ENCODE measurements at places on chromosomes 7 and 10.

DNA sequence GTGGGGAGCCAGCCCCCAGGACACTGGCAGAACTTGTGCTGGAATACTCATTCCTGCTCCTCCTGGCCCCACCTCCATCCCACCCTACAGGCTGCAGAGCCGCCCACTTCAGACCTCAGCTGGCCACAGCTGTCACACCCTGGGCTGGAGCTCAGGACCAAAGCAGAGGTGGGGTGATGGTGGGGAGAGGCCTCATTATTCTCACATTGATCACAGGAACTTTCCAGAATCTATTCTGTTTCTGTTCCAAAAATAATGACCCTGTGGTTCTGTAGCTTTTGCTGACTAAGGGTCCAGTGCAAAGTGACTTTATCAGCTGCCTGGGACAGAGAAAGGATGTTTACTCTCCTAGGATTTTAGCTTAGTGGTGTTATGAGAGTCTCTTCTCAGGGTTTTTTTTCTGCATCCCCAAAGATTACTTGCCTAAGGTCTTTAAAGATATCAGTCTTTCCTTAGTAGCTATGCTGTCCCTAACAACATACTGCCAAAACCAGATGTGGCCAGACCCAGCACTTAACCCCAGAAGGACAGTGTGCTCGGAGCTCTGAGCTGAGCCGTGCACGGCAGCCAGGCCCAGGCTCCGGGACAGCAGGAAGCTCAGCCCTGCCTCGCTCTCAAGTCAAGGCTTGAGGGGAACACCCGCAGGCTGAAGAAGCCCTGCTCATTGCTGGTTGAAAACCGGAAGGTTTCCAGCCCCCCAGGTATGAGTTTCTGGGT, 223.3 kb downstream of the MLLT10 start:
- peaks cover 22% of the 10 kb centered on the region for H3K36me3 ChIP-seq
- no peak for DNase-seq
- peaks cover 11% of the 10 kb centered on the region for H3K4me1 ChIP-seq
- no peaks in the 10 kb centered on the region for H3K27me3 ChIP-seq
- H3K4me3 ChIP-seq, result no peak overlapping the region

DNA sequence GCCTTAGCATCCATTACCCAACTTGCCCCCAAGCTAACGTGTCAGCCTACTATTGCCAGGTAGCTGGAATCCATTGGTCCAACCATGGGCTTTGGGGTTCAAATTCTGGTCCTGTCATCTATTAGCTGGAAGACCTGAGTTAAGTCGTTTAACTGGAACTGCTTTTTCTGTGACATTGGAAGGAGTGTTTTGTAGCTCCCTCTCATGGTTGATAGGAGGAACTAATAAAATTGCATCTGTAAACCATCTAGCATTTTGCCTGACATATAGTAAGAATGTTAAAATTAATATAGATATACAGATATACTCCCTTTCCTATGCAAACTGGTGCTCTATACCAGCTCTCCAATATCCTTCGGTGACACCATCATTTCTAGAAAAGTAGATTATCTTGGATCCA, 23.8 kb upstream of the SLF2 start:
- no peak overlapping the region for H3K4me3 ChIP-seq
- H3K36me3 ChIP-seq, result no peaks in the 10 kb centered on the region
- peaks cover under 1% of the 10 kb centered on the region for H3K4me1 ChIP-seq
- no peaks in the 10 kb centered on the region for H3K27me3 ChIP-seq

- DNase-seq, result no peak
- no peaks in the 10 kb centered on the region for H3K4me1 ChIP-seq
These were observed 137.4 kb upstream of the SEMA3D start for GRCh38 chr7:85324145-85324799.

DNA sequence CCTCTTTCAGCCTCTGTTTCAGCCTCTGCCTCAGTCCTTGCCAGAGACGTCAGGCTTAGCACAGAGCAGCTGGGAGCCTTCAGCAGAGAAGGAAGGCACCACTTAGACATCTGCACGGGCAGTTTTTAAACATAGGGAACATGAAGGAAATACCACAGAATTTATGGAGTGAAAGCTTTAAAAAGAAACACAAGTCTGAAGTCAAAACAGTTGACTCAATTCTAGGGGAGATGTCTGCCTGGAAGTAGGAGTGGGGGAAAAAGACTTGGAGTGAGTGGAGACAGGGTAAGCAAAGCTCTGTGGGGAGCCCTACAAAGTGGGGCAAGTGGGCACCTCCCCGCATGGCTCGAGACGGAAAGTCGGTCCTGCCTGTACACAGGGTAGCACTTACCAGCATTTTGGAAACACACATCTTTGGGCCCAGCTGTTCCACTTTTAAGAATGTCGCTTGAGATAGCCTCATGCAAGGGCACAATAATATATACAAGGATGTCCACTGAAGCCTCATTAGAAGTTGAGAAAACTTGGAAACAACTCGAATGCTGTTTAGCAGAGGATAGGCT, 5.0 kb upstream of the TBXAS1 start:
- no peaks in the 10 kb centered on the region for H3K27me3 ChIP-seq
- H3K4me3 ChIP-seq, result no peak overlapping the region
- H3K36me3 ChIP-seq, result no peaks in the 10 kb centered on the region

- peaks cover 9% of the 10 kb centered on the region for H3K36me3 ChIP-seq
- H3K27me3 ChIP-seq, result no peaks in the 10 kb centered on the region
- no peak for DNase-seq
- no peak overlapping the region for H3K4me3 ChIP-seq
- H3K4me1 ChIP-seq, result peaks cover 4% of the 10 kb centered on the region
- no peak overlapping the region for H3K27ac ChIP-seq
These were observed 5.7 kb upstream of the AP5Z1 start for GRCh38 chr7:4769761-4770160.

GRCh38 chr7:44368885-44369284, 43.5 kb upstream of the CAMK2B start:
- no peaks in the 10 kb centered on the region for H3K4me1 ChIP-seq
- no peak for DNase-seq

DNA sequence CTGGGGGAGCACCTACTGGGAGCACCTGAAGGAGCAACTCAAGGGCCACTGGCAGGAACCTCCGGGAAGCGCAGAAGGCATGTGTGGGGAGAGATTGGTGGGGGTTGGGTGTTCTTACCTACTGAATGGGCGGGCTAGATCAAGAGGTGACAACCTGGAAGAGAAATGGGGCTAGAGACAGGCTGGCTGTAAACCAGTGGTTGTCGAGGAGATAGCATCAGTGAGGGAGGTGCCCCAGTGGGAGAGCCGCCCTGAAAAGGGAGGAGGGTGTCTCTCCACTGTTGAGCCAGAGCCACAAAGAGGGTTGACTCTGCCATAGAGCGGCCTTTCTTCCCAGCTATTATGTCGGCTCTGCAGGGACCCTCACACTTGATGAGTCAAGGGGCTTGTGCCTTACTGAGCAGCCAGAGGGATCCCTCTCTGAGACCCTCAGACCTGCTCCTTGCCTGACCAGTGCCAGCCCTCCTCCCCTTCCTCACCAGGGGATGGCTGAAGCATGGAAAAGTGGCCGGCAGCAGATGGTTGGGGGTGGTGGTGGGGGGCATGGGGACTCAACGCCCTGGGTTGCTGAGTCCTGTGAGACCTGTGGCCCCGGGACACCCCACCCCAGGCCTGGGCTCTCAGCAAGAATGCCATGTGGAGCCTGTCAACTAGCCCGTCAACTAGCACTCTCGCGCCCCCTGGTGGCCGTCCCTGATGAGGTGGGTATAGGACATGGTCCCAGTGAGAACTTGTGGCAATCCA, 36.4 kb upstream of the PURB start:
- no peaks in the 10 kb centered on the region for H3K27me3 ChIP-seq
- H3K4me3 ChIP-seq, result no peak overlapping the region
- DNase-seq, result peak; percentile 58
- no peaks in the 10 kb centered on the region for H3K4me1 ChIP-seq

GRCh38 chr7:44305564-44306507, 19.6 kb downstream of the CAMK2B start:
- DNase-seq, result no peak
- H3K27ac ChIP-seq, result no peak overlapping the region
- H3K4me3 ChIP-seq, result no peak overlapping the region
- no peaks in the 10 kb centered on the region for H3K36me3 ChIP-seq
- peaks cover 20% of the 10 kb centered on the region for H3K27me3 ChIP-seq

DNA sequence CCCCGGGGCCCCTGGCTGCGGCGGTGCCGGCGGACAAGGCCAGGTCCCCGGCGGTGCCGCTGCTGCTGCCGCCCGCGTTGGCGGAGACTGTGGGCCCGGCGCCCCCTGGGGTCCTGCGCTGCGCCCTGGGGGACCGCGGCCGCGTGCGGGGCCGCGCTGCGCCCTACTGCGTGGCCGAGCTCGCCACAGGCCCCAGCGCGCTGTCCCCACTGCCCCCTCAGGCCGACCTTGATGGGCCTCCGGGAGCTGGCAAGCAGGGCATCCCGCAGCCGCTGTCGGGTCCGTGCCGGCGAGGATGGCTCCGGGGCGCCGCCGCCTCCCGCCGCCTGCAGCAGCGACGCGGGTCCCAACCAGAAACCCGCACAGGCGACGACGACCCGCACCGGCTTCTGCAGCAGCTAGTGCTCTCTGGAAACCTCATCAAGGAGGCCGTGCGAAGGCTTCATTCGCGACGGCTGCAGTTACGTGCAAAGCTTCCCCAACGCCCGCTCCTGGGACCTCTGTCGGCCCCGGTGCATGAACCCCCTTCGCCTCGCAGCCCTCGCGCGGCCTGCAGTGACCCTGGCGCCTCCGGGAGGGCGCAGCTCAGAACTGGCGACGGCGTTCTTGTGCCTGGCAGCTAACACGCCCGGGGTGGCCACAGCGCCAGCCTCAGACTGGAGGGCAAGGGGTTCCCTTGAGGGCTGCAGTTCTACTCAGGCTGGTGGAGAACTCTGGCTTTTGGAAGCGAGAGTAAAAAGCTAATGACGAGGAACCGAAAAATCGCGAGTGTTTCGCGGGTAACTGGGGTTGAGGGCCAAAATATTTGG, 804 bp downstream of the FRAT1 start:
- no peak overlapping the region for H3K27ac ChIP-seq
- H3K4me1 ChIP-seq, result peaks cover 11% of the 10 kb centered on the region
- DNase-seq, result no peak
- peak overlapping the region; percentile 96 for H3K4me3 ChIP-seq
- H3K27me3 ChIP-seq, result peaks cover 21% of the 10 kb centered on the region
- no peaks in the 10 kb centered on the region for H3K36me3 ChIP-seq

GRCh38 chr10:70186090-70186489, 15.8 kb upstream of the SAR1A start:
- H3K4me1 ChIP-seq, result no peaks in the 10 kb centered on the region
- no peak overlapping the region for H3K4me3 ChIP-seq
- H3K27me3 ChIP-seq, result no peaks in the 10 kb centered on the region
- DNase-seq, result no peak
- no peaks in the 10 kb centered on the region for H3K36me3 ChIP-seq
- H3K27ac ChIP-seq, result no peak overlapping the region

DNA sequence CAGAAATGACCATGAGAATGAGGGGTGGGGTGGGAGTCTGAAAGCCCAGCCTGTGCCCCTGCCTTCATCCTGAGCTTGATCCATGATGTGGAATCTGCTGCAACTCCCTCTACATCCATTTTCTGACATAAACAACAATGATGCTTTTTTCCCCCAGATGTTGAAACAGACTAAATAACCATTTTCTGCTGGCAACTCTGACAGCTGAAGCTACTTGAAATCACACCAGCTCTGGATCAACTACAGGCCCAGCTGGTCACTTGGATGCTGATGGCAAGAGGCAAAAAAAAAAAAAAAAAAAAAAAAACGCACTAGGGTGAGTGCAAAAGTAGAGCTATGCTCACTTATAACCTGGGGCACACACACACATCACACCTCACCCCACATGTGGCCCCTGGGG, 74.2 kb downstream of the FAM107B start:
- H3K4me3 ChIP-seq, result no peak overlapping the region
- H3K4me1 ChIP-seq, result peaks cover 3% of the 10 kb centered on the region

DNA sequence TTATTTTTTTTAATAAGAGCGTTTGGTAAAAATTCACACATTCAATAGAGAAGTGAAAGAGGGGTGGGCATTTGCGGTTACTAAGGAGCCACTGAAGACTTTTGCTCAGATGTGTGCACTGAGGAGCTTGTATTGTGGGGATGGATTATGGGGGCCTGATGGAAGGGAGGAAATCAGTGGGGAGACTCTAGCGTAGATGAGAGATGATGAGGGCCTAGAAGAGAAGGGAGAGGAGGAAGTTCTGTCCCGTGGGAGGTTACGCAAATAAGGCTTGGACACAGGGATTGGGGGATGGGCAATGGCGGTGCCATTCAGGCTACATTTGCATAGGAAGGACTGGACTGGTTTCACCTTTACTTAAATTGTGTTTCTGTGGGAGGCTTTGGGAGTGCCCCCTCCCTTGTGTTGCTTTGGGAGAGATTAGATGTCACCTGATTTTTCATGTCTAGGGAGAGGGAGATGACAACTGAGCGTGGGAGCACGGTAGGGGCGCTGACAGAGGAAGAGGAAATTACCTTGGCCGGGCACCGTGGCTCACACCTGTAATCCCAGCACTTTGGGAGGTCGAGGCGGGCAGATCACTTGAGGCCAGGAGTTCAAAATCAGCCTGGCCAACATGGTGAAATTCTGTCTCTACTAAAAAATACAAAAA, 2.2 kb upstream of the HIP1 start:
- H3K36me3 ChIP-seq, result no peaks in the 10 kb centered on the region
- no peak overlapping the region for H3K27ac ChIP-seq
- H3K4me3 ChIP-seq, result no peak overlapping the region
- peaks cover 5% of the 10 kb centered on the region for H3K4me1 ChIP-seq
- H3K27me3 ChIP-seq, result no peaks in the 10 kb centered on the region
- DNase-seq, result no peak

GRCh38 chr7:96836456-96836855, 126.8 kb upstream of the SEM1 start:
- H3K4me1 ChIP-seq, result no peaks in the 10 kb centered on the region
- no peak for DNase-seq
- no peaks in the 10 kb centered on the region for H3K27me3 ChIP-seq
- no peak overlapping the region for H3K27ac ChIP-seq

Measured in trophoblast cell (in vitro differentiated cells and primary cell).